AG09309 (cell line): ENCODE measurements at places on chromosomes 7 and 10.

- DNase-seq: no peak
Observed at GRCh38 chr7:134022286-134022911, 104.7 kb upstream of the LRGUK start.

- DNase-seq: no peak
Observed at GRCh38 chr7:129782818-129783583, 169.8 kb downstream of the UBE2H start.

- DNase-seq: no peak
Observed at GRCh38 chr7:157471259-157472125, 134.7 kb downstream of the DNAJB6 start.

DNA sequence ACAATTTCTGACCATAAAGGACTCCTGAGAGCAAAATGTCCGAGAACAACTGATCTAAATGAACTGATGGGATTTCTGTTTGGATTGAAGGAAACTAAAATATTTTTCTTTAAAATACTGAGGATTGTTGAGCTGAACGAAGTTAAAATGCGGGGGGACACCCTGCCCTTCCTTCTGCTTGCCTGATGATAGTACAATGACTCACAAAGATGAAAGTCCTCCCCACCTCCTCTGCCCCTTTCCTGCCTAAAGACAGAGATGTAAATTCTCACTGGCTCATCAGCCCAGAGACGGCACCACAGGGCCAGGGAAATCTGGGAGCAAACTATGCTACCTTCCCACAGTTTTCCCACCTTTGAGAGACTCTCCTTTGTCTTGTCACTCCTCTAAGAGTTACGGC, 180.6 kb downstream of the PHTF2 start:
- DNase-seq: no peak

- DNase-seq: no peak
Observed at GRCh38 chr10:111511751-111512150, 434.9 kb downstream of the ADRA2A start.

DNA sequence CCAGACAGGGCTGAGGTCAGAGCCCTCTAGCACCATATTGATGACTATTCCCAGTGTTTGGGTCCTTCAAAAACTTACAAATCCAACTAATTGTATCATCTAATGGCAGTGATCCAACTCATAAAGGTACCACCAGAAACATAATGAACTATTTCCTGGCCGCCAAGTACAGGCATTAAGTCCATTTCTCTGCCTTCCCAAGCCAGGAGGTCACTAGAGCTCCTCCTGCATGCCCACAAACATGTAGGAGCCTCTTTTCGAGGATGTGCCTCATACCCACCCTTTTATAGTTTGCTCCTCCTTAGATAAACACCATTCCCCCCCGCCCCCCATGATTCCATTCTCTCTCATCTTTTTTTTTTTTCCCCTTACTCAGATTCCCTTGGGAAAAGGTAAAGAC, 91.3 kb downstream of the CHN2 start:
- DNase-seq: no peak

DNA sequence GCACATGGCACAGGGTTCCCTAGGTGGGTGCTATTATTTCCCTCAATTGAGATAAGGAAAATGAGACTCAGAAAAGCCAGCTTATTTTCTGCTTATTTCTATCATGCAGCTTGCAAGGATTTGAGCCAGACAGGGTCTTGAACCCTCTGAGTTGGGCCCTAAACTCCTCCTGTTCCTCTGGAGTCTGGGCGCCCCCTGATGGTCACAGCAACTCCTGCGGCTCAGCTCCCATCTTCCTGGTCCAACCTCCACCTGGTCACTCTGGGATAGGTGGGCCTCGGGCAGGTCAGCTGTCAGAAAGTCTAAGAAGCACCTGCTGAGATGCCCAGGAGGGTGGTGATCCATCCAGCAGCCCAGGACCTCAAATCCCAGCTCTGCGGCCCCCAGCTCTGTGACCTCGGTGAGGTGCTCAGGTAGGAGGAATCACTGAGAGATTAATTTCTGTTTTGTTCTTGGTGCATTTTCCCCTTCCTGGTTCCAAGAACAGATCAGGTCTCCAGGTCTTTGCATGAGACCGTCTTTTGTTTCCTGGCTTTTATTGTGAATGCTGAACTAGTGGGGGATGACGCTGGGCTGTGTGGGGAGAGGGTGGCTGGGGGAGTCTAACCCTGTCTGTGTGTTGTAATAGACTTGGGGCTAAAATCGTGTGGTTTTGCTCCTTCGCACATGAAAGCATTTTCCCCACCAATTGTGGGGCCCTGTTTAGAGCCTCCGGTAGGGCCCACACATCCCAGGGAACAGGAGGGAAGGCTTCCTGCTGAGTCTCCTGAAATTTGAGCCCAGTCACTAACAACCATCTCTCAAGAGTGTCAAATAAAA, 32.8 kb downstream of the TMEM130 start:
- DNase-seq: no peak
